Glutamatergic neuron (in vitro differentiated cells): ENCODE measurements at places on chromosomes 13 and 19.

- no peak for DNase-seq
Observed at GRCh38 chr13:93876236-93876635, 603.2 kb downstream of the DCT start.

DNA sequence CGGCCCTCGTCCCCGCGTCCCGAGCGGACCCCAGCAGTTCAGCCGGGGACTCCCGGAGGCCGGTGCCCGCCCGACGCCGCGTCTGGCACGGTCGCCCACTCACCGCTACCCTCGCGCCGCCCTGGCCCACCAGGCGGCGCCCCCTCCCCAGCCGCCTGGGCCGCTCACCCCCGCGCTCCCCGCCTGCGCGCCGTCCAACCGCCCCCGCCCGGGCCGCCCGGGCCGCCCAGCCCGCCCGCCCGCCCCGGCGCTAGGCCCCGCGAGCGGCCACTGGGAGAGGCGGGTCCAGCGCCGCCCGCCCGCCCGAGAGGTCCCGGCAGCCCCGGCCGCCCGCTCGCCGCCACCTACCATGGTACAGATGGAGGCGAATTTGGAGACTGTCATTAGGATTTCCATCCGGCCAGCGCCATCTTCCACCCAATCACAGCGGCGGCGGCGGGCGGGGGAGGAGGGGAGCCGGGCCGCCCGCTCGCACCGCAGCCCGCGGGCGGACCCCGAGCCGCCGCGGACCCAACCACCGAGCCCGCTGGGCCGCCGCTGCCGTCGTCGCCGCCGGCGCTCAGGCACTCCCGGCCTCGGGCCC is at the start of gene USP12:
Gene USP12 (minus strand): TSS at position 568 of the 583 bp plus-strand sequence. CDS start 172 bp downstream, at position 396.
- DNase-seq, result peak; percentile 77

DNA sequence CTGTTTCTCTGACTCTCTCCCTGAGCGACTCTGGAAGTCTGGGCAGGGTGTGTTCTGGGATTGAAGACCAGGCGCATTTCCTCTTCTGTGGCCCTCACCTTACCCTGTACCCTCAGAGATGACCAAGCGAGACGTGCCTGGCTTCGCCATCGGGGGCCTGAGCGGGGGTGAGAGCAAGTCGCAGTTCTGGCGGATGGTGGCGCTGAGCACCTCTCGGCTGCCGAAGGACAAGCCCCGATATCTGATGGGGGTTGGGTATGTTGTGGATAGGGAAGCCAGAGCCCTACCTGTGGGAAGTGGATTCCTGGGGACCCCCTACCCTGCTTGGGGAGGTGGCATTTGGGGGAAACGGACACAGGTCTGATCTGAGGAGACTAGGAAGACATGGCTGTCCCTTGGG is 5.8 kb upstream of the DNM2 start:
- no peak for DNase-seq

GRCh38 chr13:69391756-69392155 is 715.9 kb upstream of the ATXN8OS start:
- no peak for DNase-seq
